ENCODE measurements at places on chromosomes 1 and 21.

- DNase-seq, result no peak
Measured at GRCh38 chr1:181767001-181767708, 283.8 kb downstream of the CACNA1E start.

- DNase-seq, result no peak
Measured at GRCh38 chr1:213698092-213698702, 289.6 kb upstream of the PROX1 start.

- DNase-seq, result no peak
Measured at GRCh38 chr1:230260831-230261230, 165.3 kb downstream of the PGBD5 start.

DNA sequence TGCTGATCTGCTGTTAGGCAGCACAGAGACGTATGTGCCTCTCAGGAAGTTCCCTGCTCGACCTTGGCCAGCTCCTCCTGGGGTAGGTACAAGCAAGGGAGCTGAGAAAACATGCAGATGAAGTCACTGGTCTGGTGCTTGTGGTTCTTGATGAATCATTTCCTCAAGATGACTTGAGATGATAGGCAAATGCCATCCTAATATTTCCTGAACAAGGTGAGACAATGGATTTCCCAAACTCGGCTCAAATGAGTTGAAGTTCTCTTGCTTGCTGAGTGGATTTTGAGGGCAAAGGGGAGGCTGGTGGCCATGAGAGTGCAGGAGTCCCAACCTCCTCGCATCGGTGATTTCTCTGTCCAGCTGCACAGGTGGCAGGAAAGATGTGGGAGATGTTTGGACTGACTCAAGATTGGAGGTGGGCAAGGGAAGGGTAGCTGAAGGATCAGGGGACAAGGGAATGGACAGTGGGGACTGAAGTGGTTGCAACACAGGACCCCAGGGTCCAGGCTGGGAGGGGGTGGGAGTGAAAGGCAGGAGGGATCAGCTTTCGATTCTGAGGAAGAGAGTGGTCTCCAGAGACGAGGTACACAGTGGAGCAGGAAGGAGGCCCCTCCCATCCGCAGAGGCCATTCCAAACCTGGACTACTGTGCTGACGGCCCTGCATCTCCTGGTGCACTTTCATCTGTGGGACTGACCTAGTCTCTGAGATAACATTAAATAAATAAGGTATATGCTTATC is 63.9 kb downstream of the CAPN2 start:
- DNase-seq, result no peak

Measured in Ammon's horn (tissue), 1 donor.